ENCODE measurements at places on chromosomes 7 and 10. TPM values are rescaled to one million over a fixed set of nuclear protein-coding genes. Genes with fewer than 3 reads are reported as not detected.

- DNase-seq, result no peak
These were observed 170.5 kb downstream of the SLIT1 start for GRCh38 chr10:97015240-97015639.

GRCh38 chr7:39606352-39606751, 17.0 kb upstream of the RALA start:
- no peak for DNase-seq

- DNase-seq, result no peak
These were observed 304.5 kb upstream of the NFE2L3 start for GRCh38 chr7:25847336-25848070.

GRCh38 chr10:90813594-90814365, 44.1 kb downstream of the HTR7 start:
- no peak for DNase-seq

DNA sequence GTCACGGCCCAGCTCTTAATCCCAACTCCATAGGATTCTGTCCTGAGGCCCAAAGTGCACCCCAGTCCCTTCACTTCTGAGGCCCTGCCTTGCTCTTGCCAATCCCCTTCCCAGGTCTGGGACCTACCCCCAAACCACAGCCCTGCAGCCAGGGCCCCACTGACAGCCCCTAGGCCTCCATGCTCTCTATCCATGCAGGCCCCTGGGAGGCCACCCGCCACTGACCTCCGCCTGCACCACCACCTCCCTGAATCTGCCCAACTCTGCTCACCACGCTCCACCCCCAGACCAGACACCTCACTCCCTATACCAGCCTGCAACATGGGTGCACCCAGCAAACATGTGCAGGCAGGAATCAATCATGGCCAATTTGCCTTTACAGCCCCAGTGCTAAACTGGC, 10.2 kb downstream of the SLIT1 start:
- no peak for DNase-seq

- DNase-seq, result no peak
These were observed 23.0 kb downstream of the CDH23 start for GRCh38 chr10:71419750-71420149.

GRCh38 chr7:142698429-142698828, 50.8 kb upstream of the PRSS1 start:
- no peak for DNase-seq

GRCh38 chr10:124043310-124044142, 49.9 kb downstream of the CHST15 start:
- no peak for DNase-seq

- DNase-seq, result no peak
These were observed 77.1 kb upstream of the CAMK2B start for GRCh38 chr7:44402401-44403060.

- no peak for DNase-seq
These were observed 59.0 kb upstream of the LRRN3 start for GRCh38 chr7:111031916-111032315.

- DNase-seq, result peak; percentile 6
These were observed 28.1 kb downstream of the OAT start for GRCh38 chr10:124390471-124391187.

GRCh38 chr7:1740214-1740613, 70.1 kb downstream of the ELFN1 start:
- DNase-seq, result no peak

GRCh38 chr10:60494774-60495173, 105.1 kb upstream of the ANK3 start:
- no peak for DNase-seq

GRCh38 chr7:17915796-17916195, 24.5 kb downstream of the SNX13 start:
- no peak for DNase-seq

DNA sequence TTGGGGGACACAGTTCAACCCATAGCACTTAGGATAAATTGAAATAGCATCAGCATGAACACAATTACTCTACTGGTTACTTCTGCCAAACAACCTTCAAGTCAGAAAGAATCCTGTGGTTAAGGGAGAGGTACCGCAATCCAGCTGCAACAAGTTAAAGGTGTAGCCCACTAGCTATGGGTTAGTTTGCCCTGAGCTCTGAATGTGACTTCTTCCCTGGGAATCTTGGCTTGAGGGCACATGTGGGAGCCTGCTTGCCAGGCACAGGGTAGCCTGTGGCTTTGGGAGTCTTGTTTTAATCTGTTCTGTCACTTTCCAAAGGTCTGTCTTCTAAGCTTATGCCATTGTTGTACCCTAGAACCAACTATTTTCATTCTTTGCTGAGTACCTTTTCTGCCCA, 8.9 kb upstream of the SGPL1 start:
- DNase-seq, result no peak

DNA sequence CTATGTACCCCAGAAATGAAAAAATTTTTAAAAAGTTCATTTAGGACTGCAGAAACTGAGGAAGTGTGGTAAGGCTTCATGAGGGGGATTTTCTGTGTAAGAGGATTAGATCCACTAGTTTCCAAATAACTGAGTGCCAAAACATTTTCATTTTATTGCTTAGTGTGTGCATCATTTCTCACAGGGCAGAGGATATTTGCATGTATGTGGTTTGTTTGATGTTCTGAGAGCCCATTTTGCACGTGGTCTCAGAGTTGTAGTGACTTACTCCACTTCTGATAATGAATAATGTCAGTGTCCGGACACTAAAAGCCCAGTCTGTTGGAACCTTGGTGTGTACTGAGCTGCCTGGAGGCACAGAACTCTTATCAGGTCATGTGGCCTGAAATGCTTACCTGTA, 299.9 kb downstream of the AUTS2 start:
- no peak for DNase-seq

- DNase-seq, result peak; percentile 25
These were observed 15.5 kb downstream of the LZTS2 start for GRCh38 chr10:101014966-101015581.

DNA sequence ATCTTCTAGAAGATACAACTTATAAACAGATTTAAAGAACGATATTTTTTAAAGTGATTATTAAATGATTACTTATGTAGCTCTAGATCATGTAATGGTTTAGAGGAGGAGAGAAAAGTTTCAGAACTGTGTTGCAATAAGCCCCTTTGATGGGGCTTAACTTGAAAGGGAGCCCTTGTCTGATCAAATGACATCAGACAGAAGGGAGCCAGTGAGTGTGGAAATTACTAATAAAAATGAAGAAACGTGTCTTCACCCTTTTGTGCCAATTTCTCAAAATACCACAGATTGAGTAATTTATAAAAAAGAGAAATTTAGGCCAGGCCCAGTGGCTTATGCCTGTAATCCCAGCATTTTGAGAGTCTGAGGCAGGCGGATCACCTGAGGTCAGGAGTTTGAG, 318.2 kb downstream of the EXOC4 start:
- DNase-seq, result no peak

GRCh38 chr7:84049071-84049836, 145.3 kb downstream of the SEMA3A start:
- no peak for DNase-seq

COL28A1 gene
- total RNA-seq, result not detected

OR6V1 gene
- total RNA-seq, result not detected

ANKRD30A gene
- total RNA-seq, result not detected

SEPHS1 gene
- 57.2 TPM for total RNA-seq

SSBP1 gene
- total RNA-seq, result 234 TPM

ADCYAP1R1 gene
- not detected for total RNA-seq

C10orf62 gene
- total RNA-seq, result not detected

WDR91 gene
- total RNA-seq, result 10.3 TPM

ENKUR gene
- total RNA-seq, result not detected
